NCI-H2171 (cell line): ENCODE measurements at places on chromosomes 5 and 9.

GRCh38 chr5:136209346-136209910 is 16.5 kb upstream of the SMIM32 start:
- no peak for DNase-seq

DNA sequence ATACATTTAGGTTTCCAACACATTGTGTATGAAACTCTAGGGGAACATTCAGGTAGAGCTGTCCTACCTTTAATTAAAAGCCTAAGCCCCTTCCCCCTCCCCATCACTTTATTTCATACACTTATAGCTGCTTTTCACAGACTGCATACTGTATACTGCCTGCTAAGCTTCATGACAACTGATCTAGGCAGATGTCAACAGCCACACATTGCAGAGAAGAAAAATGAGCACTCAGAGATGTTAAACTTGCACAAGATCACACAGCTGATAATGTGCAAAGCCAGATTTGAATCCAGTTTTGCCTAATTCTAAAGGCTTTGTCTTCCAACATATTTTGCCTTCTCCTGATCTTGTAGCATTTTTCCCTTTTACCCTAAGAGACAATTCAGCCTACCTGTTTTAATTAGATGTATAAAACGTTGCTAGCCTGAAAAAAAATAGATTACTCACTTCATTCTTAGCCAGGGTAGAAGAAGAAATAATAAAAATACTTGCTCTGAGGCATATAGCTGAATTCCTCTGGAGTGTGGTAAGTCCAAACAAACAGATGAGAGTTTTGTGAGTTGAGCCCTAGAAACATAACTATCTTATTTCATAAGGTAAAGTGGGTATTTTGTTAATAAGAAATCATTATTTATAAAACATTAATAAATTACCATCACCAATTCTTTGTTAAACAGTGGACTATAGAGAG is 56.9 kb upstream of the CAST start:
- no peak for DNase-seq

- DNase-seq, result no peak
Measured at GRCh38 chr5:126595486-126596083, 566 bp upstream of the ALDH7A1 start.

- no peak for DNase-seq
Measured at GRCh38 chr5:107269256-107269655, 401.5 kb downstream of the EFNA5 start.

- no peak for DNase-seq
Measured at GRCh38 chr5:2091921-2092320, 209.2 kb upstream of the IRX4 start.

DNA sequence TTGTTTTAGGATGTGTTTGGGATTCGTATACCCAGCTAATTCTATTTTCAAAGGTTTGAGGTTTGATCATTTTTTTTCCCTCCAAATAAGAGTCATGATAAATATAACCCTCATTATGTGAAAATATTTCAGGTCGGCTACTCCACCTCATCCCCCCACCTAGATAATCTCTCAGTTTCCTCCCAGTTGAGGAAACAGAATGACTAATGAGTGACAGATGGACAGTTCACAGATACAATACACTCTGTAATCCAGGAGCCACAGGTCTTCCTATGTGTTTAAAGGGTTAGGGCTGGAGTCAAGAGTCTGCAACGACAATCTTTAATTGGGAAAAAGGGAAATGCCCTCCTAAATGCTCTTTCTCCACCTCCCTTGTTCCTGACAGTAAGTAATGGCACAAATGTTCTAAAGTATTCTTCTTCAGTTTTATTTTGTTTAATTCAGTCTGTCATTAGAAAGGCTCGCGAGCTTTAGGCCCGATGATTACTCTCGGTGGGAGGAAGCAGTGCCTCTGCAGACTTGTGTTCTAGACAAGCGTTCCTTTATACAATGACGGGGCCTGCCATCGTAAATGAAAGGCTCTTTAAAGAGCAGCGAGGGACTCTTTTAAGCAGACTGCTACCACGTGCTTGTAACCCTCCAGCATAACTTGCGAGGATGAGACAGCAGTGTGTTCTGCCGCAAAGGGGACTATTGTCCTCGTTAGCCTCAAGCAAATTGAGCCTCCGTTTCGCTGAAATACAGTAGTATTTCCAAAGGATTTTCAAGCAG is 69.0 kb downstream of the MEF2C start:
- no peak for DNase-seq

GRCh38 chr5:151221574-151221973 is 2.3 kb downstream of the CCDC69 start:
- no peak for DNase-seq

DNA sequence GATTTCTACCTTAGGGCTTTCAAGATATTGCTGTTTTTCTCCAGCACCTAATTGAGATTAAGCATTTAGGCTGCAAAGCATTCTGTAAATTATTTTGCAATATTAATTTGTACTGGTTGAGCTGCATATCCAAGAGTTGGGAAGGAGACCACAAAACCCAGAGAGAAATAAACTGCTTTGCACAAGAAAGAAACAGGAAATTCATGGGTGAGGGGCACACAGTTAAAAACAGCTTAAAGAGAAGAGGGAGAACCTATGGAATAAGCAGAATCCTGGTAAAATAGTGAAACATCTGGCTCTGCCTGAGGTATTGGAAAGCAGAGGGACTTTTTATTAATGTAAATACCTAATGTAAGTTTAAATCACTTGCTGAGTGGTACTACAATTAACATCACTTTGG is 243.0 kb downstream of the TMEM167A start:
- no peak for DNase-seq
